Hair follicle dermal papilla cell (primary cell): ENCODE measurements at places on chromosomes 1 and 21. TPM values are rescaled to one million over a fixed set of nuclear protein-coding genes. Genes with fewer than 3 reads are reported as not detected.

Gene CYB5RL
- total RNA-seq: 8.4 and 11.8 TPM in 2 replicates

Gene GPR25
- not detected in 2 replicates for total RNA-seq

Gene TNFRSF14
- total RNA-seq: 30.6 and 38.6 TPM in 2 replicates

Gene PLEKHG5
- total RNA-seq: 12.6 and 18.0 TPM in 2 replicates

Gene NEK2
- 1.6 and 1.7 TPM in 2 replicates for total RNA-seq
